Diencephalon (tissue), 1 donor: ENCODE measurements at places on chromosomes 16 and 17. TPM values are rescaled to one million over a fixed set of nuclear protein-coding genes. Genes with fewer than 3 reads are reported as not detected.

Gene EVI2A
- 5.5 TPM for total RNA-seq

Gene IFI35
- 4.8 TPM for total RNA-seq

Gene TBC1D3G
- not detected for total RNA-seq

Gene SPATA22
- total RNA-seq, result 2.8 TPM

Gene GRN
- total RNA-seq, result 95.3 TPM

Gene ASGR2
- total RNA-seq, result not detected

Gene PERCC1
- not detected for total RNA-seq

Gene PER1
- 9.0 TPM for total RNA-seq

Gene NTN3
- 5.1 TPM for total RNA-seq

Gene KRT33A
- total RNA-seq, result not detected

Gene PNMT
- total RNA-seq, result 3.2 TPM

Gene CHTF18
- total RNA-seq, result 7.2 TPM

Gene NFE2L1
- total RNA-seq, result 76.1 TPM

Gene CYBA
- 28.8 TPM for total RNA-seq

Gene TBC1D3B
- total RNA-seq, result 0.69 TPM

Gene BICDL2
- total RNA-seq, result not detected

Gene KRTAP1-1
- not detected for total RNA-seq

Gene CA4
- total RNA-seq, result 1.8 TPM

Gene ZCCHC14
- total RNA-seq, result 29.8 TPM

Gene CACNG3
- total RNA-seq, result 2.5 TPM

Gene CFAP20
- total RNA-seq, result 92.0 TPM

Gene PIRT
- 5.3 TPM for total RNA-seq

Gene ANKRD40CL
- not detected for total RNA-seq

Gene BIRC5
- total RNA-seq, result 11.5 TPM

Gene NSMCE1
- total RNA-seq, result 46.1 TPM

Gene CDC6
- 4.8 TPM for total RNA-seq

Gene IGF2BP1
- total RNA-seq, result 2.8 TPM

Gene GPRC5C
- total RNA-seq, result 9.9 TPM

Gene APOH
- total RNA-seq, result not detected

Gene TMEM204
- total RNA-seq, result 3.2 TPM

Gene BAHCC1
- total RNA-seq, result 10.6 TPM

Gene TAC4
- not detected for total RNA-seq

Gene MYL4
- total RNA-seq, result 3.9 TPM

Gene MSLN
- not detected for total RNA-seq
